ENCODE measurements at places on chromosomes 13 and 19.

DNA sequence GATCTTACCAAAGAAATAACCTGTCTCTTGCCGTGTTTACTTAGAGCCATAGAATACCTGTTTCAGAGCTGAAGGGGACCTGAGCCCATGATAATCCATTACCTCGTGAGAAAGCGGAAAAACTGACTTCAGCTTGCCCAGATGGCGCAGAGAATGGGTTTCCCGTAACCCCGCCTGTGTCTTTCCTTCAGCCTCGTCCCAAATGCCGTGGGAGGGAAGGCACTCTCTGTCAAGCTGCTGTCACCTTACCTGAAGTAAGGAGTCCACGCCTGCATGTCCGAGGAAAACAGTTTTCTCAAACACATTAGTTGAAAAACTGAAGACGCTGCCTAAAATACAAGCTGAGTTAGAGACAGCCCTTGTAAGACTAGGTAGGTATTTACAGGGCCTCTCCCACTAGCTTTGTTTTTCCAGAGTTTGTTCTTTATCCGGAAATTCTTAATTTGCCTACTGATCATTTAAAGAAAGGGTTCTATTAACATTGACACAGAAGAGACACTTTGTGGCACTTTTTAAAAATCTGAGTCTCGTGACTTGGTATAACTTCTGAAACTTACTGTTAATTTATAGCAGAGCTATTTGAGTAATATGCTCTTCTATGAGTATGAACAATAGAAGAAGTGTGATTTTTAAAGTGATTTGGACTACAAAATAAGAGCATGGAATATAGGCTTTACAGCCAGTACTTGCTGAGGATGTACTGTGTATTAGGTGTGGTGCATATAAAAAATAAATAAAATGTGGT is 1.3 kb upstream of the INTS6 start:
- peak; percentile 19 for DNase-seq

GRCh38 chr13:94713561-94714182 is 1.3 kb upstream of the SOX21 start:
- DNase-seq: no peak

DNA sequence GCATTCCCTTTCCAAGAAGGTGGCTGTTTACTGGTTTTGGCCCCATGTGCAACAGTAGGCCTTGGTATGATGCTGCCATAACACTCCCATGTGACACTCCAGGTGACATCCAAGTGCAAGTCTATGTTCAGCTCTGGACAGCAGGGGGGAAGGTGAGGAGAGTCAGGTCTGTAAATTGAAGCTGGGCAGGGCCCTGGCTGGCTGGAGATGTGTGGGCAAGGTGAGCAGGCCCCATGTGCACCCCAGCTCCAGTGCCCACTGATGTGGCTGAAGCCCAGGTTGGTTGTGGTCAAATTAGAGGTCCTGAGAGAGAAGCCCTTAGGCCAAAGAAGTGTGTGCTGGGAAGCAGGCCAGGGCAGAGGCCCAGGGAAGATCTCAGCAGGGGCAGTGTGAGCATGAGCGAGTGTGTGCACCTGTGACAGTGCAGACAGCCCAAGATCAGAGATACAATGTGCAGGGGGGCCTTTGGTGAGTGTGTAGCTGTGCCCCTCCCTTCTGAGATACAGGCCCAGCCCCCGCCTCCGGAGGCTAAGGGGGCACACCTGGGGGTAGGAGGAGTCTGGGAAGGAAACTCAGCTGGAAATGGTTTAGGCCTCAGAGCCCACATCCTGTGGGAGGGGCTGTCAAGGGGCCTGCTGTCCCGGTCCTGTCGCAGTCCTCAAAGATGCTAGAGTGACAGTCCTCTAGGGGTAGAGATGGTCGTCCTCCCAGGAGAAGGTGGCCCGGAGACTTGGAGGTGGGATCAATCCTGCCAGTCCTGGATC is 18.6 kb downstream of the DEDD2 start:
- peak; percentile 57 for DNase-seq

DNA sequence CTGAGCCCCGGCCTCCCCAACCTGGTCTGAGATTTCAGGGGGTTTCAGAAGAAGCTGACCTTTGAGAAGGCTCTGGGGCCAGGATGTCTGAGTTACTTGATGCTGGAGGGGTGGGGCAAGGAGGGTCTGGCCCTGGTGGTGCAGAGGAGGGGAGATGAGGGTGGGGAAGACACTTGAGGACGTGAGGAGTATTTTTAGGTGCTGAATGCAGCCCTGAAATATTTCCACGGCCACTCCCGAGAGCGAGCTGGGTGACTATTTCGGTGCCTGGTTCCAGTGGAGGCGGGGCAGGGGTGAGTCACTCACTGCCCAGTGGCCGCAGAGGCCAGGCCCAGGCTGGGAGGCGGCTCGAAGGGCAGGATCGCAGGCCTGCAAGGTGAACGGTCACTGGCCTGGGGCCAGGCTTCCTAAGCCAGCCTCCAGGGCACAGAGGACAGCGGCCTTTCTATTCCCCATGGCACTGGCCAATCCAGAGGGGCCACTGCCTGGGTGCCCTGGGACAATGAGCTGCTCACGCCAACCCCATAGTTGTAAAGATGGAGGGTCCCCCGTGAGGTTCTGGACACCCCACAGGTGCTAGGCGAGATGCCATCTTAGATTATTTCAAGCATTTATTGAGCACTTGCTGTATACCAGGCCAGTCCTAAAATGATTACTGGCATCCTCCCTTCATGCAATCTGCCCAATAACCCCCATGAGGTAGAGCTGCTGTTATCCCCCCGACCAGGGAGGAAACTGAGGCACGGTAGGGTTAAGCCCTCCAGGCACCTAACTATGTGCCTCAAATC is 19.7 kb upstream of the JUND start:
- no peak for DNase-seq

- DNase-seq: no peak
Measured at GRCh38 chr19:6260912-6261650, 18.7 kb downstream of the MLLT1 start.

- no peak for DNase-seq
Measured at GRCh38 chr19:53951436-53951835, 11.3 kb upstream of the CACNG8 start.

- no peak for DNase-seq
Measured at GRCh38 chr13:32728327-32728726, 142.1 kb downstream of the PDS5B start.

DNA sequence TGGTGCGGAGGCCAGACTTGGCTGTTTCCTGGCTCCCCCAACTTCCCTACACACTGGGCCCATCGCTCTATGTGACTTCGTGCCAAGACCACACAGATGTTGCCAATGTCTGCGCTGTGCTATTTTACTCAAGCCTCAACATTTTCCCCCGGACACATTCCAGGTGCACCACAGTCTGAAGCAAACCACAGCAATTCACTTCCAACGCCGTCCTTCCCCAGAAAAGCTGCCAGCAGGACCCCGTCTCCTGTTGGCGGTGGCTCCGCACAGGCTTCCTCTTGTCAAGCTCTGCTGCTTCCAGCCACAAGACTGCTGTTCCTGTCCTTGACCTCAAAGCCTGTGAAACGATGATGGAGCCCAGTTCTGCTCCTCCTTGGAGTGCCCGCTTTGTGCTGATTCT is 100.7 kb downstream of the CRYL1 start:
- DNase-seq: no peak

DNA sequence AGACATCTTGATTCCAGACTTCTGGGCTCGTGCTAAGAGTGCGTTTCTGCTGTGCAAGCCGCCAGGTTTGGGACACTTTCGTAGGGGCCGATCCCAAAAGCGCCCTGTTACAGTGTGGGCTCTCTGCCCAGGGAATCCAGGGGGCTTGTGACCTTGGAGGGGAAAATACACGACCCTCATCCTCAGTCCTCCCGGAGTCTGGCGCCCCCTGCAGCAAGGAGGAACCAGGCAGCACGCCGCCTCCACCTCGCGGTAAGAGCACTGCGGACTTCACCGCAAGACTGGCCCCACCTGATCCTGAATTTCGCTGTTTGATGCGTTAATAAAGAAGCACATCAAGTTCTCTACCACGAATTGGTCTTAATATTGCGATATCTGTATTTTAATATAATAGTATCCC is 5.2 kb downstream of the POLRMT start:
- no peak for DNase-seq

DNA sequence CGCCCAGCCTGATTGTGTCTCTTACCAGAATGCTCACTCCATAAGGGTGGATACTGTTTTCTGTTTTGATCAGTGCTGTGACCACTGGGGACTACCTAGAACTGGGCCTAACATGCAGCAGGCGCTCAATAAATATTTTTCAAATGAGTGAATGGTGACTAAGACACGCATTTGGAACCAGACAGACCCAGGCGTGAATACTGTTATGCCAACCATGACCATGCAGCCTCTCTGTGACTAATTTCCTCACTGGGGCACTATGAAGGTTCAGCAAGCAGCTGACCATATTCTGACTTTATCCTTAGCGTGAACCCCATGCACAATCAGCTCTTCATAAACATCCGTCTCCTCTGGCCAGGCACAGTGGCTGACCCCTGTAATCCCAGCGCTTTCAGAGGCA is 13.0 kb upstream of the SPC24 start:
- no peak for DNase-seq

DNA sequence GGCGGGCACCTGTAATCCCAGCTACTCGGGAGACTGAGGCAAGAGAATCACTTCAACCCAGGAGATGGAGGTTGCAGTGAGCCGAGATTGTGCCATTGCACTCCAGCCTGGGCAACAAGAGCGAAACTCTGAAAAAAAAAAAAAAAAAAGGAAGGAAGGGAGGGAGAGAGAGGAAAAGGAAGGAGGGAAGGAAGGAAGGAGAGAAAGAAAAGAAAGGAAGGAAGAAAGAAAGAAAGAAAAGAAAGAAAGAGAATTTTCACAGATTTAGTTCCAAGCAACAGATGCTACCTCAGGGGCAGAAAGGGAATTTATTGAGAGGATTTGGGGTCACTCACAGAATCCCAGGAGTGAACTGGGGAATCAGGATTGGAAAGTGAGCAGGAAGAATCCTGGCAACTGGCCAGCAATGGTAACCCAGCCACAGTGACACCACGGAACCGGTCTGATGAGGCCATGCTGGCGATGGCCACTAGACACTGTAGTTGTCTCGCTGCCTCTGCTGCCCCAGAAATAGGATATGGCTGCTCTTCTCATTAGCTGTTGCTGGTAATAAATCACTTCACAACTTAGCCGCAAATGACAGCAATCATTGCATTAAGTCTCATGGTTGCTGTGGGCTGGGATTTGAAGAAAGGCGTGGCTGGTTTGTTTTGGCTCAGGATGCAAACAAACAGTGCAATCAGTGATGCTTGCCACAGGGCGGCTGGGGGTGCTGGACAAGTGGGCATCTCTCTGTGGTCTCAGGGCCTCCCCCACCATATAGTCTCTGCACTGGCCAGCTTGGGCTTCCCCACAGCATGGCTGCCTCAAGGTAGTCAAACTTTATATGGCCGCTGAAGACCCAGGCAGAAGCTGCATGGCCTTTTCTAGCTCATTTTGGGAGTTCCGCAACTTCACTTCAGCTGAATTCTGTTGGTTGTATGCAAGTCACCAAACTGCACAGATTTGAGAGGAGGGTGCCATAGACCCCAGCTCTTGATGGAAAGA is 5.2 kb upstream of the BCAM start:
- no peak for DNase-seq

- DNase-seq: peak; percentile 29
Measured at GRCh38 chr19:12665281-12665573, 1.3 kb downstream of the MAN2B1 start.

DNA sequence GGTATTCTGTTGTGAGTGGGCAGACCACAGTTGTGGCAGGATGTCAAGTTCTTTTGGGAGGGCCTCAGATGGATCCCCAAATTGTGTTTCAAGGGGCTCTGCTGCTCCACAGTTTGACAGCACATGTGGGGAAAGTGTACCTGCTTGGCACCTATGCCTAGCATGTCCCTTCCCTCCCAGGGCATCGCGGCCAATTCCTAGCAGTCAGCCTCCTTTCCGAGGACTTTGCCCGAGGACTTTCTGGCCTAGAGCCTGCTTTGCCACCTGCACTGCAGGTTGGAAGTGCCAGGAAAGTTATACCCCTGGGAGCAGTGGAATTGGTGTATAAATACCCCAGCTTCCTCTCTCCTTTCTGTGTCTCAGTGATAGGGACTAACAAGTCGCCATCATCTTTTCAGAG is 11.9 kb upstream of the GPR12 start:
- DNase-seq: no peak

DNA sequence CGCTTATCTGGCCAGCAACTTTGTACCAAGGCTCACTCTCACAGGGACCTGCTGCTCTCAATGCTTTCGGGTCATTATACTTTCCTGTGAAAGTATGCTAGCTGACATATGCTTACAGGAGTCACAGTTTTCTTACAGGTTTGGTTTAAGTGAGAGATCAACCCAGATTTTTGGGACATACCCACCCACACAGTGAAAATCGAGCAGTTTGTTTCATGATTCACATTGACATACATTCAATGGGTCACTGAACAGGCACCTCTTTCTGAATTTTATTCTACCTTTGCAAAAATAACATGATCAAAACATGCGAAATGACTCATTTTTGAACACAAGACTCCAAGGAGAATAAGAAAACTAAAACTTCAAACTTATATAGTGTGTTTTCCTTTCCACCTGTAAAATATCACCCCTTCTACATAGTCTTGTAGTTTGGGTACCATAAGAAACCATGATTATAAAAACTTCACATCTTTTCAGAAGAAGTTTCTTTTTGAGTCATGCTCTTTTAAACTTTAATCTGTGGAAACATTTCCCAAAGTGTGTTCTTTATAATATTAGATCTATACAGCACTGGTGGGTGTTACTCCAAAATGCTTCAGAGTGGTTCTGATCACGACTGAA is 44.3 kb upstream of the TEX29 start:
- no peak for DNase-seq

DNA sequence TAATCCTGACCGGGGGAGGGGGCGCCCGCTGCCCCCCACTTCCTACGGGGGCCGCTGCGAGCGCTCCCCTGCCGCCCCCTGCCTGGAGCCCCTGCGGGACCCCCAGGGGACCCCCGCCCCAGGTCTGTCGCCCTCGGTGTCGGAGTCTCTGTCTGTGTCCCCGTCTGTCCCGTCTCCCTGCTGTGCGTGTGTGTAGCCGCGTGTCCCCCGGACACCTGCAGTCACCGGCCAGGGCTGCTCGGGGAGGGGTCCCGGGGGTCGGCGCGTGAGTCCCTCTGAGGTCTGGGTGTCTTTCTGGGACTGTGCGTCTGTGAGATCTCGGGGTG is 7.7 kb upstream of the NFIC start:
- DNase-seq: no peak

DNA sequence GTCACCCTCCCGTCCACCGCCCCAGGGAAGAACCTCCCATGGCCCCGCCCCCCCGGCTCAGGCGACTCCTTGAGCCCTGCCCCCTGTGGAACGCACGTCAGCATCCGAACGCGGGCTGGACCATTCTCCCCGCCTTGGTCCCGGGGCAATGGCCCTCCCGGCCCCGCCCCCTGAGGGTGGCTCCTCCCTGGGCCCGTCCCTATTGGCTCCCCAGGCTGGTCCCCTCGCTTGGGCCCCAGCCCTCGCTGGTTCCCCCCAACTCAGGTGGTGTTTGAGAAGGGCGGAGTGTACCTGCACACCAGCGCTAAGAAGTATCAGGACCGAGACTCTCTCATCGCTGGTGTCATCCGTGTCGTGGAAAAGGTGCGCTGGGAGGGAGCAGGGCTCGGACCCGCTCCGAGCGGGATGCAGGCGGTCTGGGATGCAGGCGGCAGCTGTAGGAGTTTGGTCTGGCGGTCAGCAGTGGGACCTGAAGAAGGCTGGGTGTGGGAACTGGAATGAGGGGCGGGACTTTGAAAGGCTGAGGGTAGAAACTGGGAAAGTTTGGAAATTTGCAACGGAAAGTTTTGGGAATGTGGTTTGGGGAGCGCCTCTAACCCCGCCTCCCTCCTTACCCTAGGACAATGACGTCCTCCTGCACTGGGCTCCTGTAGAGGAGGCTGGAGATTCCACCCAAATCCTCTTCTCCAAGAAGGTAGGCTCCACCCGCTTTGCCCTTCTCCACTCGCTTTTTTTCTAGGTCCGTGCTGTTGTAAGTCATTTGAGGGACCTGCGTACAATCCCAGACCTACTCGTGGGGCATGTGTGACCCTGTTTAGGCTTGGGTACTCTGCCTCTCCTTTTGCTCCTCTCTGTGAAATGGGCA is 609 bp downstream of the TBC1D17 start:
- peak; percentile 95 for DNase-seq

Measured in stimulated activated CD8-positive, alpha-beta memory T cell treated with anti-CD3 and anti-CD28 coated beads, Interleukin-4, amount 100 ng/mL, for 1 hour (primary cell).